ENCODE measurements at places on chromosomes 11 and 22.

- no peak for DNase-seq
Observed at GRCh38 chr11:76783294-76783895, at the start of gene TSKU. TSKU (plus strand) TSS chr11:76783356; CDS start chr11:76795617, 12,261 bp downstream.

DNA sequence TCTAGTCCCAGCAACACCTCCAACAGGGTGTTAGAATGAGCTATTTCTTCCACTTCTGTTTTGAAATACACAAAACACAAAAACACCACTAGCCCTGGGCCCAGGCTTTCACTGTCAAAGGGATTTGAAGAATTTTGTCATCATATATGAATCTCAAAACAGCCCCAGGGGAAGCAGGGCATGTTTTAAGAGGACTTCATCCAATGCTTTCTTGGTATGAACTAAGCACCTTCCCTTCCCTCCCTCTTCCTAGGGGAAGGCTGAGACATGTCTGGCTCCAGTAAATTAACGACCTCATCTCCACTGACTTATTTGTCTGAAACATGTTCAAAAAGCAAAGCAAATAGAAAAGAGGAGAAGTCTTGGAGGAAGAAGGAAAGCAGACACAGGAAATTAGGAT lies 75.7 kb upstream of the INCENP start:
- no peak for DNase-seq

DNA sequence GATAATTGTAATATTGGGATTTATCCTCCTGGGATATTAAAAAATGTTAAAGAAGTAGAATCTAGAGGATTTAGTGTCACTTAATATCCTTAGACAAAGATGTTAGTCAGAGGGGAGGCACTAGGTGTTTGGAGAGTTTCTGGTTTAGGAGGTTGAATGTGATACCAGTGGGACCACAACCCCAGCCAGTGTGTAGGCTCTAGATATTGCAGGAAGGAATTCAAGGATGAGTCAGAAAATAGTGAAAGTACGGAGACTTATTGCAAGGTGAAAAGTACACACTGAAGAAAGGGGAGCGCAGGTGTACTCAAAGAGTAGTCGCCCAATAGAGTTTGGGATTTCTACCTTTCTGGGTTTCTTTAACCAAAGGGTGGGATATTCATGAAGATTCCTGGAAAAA lies 5.7 kb upstream of the TMEM41B start:
- no peak for DNase-seq

- DNase-seq, result peak; percentile 88
Observed at GRCh38 chr22:35840302-35840739, 122.6 kb downstream of the APOL5 start.

DNA sequence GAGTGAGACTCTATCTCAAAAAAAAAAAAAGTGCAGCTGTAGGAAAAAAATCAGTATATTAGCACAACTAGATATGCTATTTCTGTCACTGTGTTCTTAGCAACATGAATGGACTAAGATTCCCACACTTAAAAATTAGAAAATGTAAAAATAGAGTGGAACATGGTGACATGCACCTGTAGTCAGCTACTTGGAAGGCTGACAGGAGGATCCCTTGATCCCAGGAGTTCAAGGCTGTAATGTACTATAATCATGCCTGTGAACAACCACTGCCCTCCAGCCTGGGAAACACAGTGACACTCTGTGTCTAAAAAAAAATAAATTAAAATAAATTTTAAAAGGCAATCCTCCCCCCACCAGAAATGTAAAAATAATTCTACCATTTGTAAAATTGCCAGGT lies 29.8 kb downstream of the PICALM start:
- no peak for DNase-seq

DNA sequence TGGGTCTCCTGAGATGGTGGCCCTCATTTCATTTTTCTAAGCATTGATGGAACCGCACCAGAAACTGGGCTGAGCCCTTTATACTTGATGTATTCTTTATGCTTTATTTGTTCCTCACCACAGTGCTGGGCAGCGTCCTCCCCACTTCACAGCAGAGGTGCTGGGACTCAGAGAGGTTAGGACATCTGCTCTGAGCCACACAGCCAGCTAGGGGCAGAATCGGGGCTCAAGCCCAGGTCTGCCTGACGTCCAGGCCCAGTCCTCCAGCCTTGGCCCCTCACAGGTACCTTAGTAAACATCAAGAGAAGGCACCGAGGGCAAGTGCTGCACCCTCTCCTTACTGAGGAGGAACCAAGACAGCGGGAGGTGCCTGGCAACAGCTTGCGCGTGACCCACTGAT lies 20.2 kb upstream of the SHISAL1 start:
- DNase-seq, result no peak
